CD4-positive, alpha-beta T cell (primary cell): ENCODE measurements at places on chromosomes 7 and 10.

- H3K36me3 ChIP-seq, result peaks cover 68% of the 10 kb centered on the region
- no peak overlapping the region for H3K27ac ChIP-seq
- no peaks in the 10 kb centered on the region for H3K27me3 ChIP-seq
- H3K4me1 ChIP-seq, result peaks cover 86% of the 10 kb centered on the region
- no peak for DNase-seq
Observed at GRCh38 chr10:124692100-124692446, 52.1 kb downstream of the FAM53B start.

- no peak for DNase-seq
- H3K4me1 ChIP-seq, result peaks cover 39% of the 10 kb centered on the region
- H3K27ac ChIP-seq, result no peak within 1 kb of the TSS
Observed at GRCh38 chr10:93073539-93074146, at the start of gene CYP26A1. Gene CYP26A1 (plus strand): TSS chr10:93073893. CDS start chr10:93073935, 42 bp downstream.

- H3K4me1 ChIP-seq, result peaks cover 30% of the 10 kb centered on the region
- H3K27ac ChIP-seq, result no peak overlapping the region
- no peak overlapping the region for H3K4me3 ChIP-seq
Observed at GRCh38 chr7:27244488-27245123, 2.0 kb downstream of the EVX1 start.

DNA sequence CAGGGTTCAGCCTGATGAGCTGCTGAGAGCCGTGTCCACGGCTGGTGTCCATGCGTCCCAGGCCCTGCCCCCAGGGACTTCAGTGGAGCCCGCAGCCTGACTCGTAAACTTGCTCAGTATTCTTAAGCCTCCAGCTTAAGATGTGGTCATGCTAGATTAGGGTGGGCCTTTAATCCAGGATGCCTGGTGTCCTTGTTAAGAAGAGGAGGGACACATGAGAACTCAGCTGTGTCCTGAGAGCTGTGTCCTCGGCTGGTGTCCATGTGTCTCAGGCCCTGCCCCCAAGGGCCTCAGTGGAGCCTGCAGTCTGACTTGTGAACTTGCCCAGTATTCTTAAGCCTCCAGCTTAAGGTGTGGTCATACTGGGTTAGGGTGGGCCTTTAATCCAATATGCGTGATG lies 23.0 kb downstream of the DOCK1 start:
- H3K4me3 ChIP-seq, result no peak overlapping the region
- no peaks in the 10 kb centered on the region for H3K36me3 ChIP-seq
- no peaks in the 10 kb centered on the region for H3K27me3 ChIP-seq
- DNase-seq, result no peak

- no peaks in the 10 kb centered on the region for H3K4me1 ChIP-seq
- H3K36me3 ChIP-seq, result no peaks in the 10 kb centered on the region
- no peak for DNase-seq
- H3K27me3 ChIP-seq, result no peaks in the 10 kb centered on the region
- no peak overlapping the region for H3K4me3 ChIP-seq
- H3K27ac ChIP-seq, result no peak overlapping the region
Observed at GRCh38 chr10:18261768-18262231, 121.6 kb downstream of the CACNB2 start.

DNA sequence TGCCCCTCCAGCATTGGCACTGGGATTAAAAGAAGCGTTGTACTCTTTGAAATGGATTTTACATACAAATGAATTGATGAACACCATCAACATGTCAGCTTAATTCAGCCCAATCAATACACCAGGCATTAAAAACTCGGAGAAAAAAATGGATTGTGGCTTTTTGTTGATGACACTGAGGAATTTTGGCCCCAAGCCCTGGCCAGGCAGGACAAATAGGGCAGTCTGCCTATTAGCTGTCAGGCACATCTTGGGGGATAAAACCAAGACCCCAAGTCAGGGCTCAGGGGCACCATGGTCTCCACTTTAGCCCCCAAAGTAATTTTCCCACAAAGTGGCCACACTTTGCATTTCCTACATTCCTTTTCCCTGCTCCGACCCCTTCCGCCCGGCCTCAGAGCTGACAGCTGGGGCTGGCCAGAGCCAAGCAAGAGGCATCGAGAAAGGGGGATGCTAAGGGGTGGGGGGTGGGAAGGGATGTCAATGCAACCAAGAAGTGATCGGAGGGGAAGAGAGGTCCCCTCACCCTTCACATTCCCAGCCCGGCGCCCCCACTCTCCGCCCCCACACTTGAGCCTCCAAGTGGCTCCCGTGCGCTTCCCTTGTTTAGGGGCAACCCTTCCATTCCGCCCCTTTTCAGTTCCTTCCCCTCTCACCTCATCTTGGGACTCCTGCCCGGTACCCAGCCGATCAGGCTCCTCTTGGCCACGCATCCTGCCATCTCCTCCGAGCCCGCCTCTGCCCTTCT lies 711 bp downstream of the HIP1 start:
- peak overlapping the region; percentile 82 for H3K4me3 ChIP-seq
- peaks cover 21% of the 10 kb centered on the region for H3K4me1 ChIP-seq
- H3K27me3 ChIP-seq, result no peaks in the 10 kb centered on the region
- no peaks in the 10 kb centered on the region for H3K36me3 ChIP-seq
- H3K27ac ChIP-seq, result peak overlapping the region; percentile 29

DNA sequence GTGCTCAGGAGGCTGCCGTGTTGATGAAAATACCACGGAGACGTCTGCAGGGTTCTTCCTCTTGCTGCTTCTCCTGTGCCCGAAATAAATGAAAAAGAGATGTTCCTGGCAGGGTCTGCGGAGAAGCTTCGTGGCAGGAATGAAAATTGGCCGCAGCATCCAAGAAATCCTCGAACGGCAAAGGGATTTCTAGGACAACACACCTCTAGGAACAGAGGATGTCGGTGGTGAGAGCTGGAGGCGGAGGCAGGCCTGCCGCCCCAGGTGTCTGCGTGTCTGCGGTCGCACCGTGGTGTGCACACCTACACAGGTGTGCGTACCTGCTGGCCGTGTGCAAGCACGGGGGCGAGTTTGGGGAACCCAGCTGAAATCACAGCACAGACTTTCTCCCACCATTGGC lies 43.4 kb downstream of the TMEM130 start:
- H3K4me3 ChIP-seq, result no peak overlapping the region
- H3K36me3 ChIP-seq, result no peaks in the 10 kb centered on the region
- H3K27ac ChIP-seq, result no peak overlapping the region

- H3K36me3 ChIP-seq, result peaks cover 3% of the 10 kb centered on the region
- no peak for DNase-seq
- peaks cover 25% of the 10 kb centered on the region for H3K4me1 ChIP-seq
Observed at GRCh38 chr7:105021967-105022366, 8.0 kb downstream of the KMT2E start.

GRCh38 chr10:73989594-73990150 lies 8.2 kb upstream of the VCL start:
- peaks cover 39% of the 10 kb centered on the region for H3K4me1 ChIP-seq
- H3K27ac ChIP-seq, result no peak overlapping the region
- no peaks in the 10 kb centered on the region for H3K27me3 ChIP-seq
- DNase-seq, result no peak
- no peaks in the 10 kb centered on the region for H3K36me3 ChIP-seq

- no peaks in the 10 kb centered on the region for H3K27me3 ChIP-seq
- no peak overlapping the region for H3K4me3 ChIP-seq
- H3K27ac ChIP-seq, result no peak overlapping the region
- no peaks in the 10 kb centered on the region for H3K36me3 ChIP-seq
- DNase-seq, result no peak
Observed at GRCh38 chr7:131252976-131253375, 74.7 kb upstream of the MKLN1 start.

DNA sequence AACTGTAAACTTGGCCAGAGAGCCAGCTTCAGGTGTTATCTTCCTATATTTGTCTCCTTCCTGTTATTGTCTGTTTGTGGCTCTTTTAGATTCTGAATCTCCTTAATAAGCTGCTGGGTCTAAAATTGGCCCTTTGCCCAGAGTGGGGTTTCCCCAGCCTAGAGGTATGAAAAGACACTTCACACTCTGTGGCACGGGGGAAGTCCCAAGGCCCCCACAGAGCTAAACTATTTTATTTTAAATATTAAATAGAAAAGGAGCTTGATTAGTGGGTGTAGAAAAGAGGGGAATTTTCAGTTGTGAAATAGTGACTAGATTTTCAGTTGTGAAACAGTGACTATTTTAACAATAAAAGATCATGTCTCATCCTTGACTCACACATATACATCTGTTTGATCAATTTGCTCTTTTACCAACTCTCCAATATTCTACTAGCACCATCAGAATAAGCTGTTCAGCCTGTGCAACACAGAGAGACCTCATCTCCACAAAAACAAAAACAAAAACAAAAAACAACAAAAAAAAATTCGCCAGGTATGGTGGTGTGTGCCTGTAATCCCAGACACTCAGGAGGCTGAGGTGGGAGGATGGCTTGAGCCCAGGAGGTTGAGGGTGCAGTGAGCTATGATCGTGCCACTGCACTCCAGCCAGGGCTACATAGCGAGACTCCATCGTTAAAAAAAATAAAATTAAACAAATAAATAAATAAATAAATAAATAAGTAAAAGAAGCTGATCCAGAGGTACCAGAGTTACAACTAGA lies 24.9 kb upstream of the ADO start:
- peaks cover 16% of the 10 kb centered on the region for H3K4me1 ChIP-seq
- H3K36me3 ChIP-seq, result no peaks in the 10 kb centered on the region
- peak; percentile 72 for DNase-seq
- no peak overlapping the region for H3K4me3 ChIP-seq
- no peak overlapping the region for H3K27ac ChIP-seq

- H3K27me3 ChIP-seq, result no peaks in the 10 kb centered on the region
- no peaks in the 10 kb centered on the region for H3K4me1 ChIP-seq
- DNase-seq, result no peak
- no peak overlapping the region for H3K27ac ChIP-seq
- no peaks in the 10 kb centered on the region for H3K36me3 ChIP-seq
Observed at GRCh38 chr7:146961617-146962016, 845.0 kb downstream of the CNTNAP2 start.

GRCh38 chr7:27171325-27171636 lies 2.8 kb downstream of the HOXA10 start:
- H3K36me3 ChIP-seq, result no peaks in the 10 kb centered on the region
- no peak for DNase-seq
- peaks cover 69% of the 10 kb centered on the region for H3K4me1 ChIP-seq
- no peak overlapping the region for H3K4me3 ChIP-seq
- H3K27ac ChIP-seq, result no peak overlapping the region
